ENCODE measurements at places on chromosomes 12 and 14.

DNA sequence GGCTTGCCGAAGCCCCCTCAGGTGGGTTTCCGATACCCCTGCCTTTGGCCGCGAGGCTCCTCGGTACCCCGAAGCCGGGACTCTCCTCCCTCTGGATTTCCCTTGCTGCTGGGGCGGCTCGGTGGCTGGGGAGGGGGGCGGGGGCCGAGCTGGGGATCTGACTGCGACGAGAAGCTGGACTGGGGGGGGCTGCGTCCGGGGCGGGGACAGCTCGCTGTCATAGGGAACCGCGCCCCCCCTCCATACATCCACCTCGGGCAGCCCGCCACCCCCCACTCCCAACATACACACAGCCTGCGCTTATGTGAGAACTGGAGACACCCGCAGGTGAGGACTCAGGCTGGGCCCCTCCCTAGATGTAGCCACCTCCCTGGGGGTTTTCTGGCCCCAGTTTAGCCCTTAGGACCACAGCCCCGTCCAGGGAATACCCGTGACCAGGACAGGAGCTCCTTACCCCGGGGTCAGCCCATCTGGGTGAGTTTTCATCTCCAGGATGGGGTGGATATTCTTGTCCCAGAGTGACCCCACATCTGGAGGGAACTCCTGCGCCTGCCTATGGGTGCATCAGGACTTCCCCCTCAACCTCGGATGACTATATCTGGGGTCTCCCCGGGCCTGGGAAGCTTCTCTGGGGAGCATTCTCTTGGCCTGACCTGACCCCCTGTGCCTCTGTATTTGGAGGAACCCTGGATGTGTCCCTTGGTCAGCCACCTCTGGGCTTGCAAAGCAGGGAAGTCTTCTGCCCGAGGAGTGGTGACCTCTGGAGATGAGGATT is 687 bp downstream of the ASIC1 start:
- no peak for DNase-seq

GRCh38 chr14:51070726-51071125 is 24.2 kb downstream of the TRIM9 start:
- no peak for DNase-seq

- no peak for DNase-seq
Observed at GRCh38 chr12:108788076-108788782, 56.9 kb upstream of the CORO1C start.

- DNase-seq = no peak
Observed at GRCh38 chr12:43147878-43148277, 404.1 kb downstream of the ADAMTS20 start.

DNA sequence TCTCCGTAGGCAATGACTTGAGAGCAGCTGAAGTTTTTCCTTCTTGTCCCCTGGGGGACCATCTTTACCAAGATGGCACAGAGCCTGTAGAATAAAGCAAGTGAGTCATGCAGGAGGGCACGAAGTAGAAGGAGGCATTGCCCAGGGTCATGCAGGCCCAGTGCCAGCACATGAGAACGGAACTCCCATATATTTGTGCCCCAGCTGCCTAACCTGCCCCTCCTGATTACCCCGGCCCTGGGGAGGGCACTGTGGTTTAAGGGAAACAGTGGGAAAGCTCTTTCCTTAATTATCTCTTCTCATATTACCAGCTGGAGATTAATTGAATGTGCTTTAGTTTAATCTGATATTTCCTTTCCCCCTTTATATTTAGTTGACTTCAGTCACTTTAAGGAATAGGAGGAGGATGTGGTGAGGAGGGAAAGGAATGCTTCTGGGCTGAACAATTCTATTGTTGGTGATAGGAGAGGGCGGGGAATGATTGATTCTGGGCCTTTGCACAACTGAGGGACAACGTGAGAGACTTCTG is 51.9 kb downstream of the RASSF8 start:
- DNase-seq = no peak

- no peak for DNase-seq
Observed at GRCh38 chr14:64549791-64550620, at the start of gene PPP1R36. TSS of gene PPP1R36 (plus strand) at chr14:64549961. CDS start at chr14:64549998, 37 bp downstream.

DNA sequence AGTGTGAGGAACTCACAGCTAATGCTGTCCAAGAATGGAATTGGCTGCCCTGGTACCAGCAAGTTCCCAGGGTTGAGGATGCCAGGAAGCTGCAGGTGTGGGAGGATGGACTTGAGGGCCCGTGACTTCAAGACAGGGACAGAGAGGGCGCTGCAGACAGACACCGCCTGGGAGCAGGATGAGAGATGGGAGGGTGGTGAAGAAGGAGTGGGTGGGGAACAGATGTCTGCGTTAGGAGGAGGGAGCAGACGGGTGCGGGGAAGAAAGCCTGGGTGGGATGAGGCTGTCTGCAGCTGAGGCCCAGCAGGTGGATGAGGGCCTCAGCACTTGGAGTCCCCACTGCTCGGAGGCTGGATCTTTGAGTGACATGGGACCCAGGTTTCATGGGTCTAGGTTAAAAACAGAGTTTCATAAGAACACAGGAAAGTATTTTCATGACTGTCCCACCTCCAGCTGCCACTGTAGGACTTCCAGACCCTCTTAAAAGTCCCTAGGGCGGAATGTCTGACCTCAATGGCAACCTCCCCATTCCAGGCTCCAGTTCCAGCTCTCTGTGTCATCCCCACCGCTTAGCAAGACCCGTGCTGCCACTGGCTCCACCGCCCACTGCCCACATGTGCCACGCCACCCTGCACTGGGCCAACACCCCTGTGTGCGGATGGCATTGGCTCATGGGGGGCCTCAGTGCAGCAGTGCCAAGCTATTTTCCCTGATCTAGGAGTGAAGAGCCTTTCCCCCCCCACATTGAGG is 70.3 kb upstream of the SCN8A start:
- DNase-seq = no peak

GRCh38 chr14:71089971-71090370 is 182.7 kb downstream of the PCNX1 start:
- no peak for DNase-seq

DNA sequence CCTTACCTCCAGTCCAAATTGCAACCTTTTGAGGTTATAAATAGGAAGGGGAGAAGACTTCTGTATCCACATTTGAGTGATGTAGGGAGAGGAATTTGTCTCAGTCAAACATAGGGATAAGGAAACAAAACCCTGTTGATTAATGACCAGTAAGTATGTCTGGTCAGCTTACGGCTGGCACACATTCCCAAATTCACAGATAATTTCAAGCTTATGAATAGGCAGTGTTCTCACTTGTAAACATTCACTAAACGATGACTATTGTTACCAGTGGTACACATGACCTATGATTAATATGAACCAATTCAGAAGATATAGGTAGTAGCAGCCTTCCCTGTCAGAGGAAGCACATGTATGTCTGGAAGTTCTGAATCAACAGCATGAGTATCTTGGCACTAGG is 33.0 kb upstream of the SLC5A8 start:
- DNase-seq = no peak

DNA sequence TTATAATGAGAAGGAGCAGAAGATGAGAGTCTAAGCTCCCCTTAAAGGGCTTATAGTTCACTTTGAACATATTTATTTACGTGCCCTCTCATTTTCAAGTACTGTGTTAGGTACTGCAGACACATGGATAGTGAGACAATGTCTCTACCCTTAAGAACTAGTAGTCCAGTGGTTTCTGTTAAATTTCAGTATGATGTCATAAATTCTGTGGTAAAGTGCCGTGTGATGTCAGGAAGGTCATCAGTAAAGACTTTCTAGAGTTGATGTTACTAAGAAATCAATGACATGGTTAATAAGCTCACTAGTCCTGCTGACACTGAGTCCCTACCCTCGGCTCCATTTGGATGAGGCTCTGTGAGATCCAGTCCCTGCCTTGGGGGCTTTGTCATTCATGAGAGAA is 475.6 kb downstream of the ZFP36L1 start:
- DNase-seq = no peak

DNA sequence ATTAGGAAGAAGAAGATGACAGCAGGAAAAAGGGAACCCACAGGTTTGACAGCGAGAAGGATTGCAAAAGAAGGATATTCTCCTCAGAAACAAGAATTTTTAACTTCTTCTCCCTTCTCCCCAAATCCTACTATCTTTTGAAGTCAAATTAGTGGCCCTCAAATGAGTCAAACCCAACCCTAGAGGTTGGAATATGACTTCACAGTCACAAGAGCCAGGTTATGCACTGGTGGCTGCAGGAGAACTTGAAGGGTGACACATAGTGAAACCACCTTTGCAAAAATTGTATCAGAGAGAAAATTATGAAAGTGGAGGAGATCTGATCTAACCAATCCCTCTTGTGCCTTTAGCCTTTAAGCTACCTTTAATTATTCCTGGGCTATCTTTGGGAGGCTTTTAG is 386.2 kb upstream of the CCDC196 start:
- DNase-seq = no peak

DNA sequence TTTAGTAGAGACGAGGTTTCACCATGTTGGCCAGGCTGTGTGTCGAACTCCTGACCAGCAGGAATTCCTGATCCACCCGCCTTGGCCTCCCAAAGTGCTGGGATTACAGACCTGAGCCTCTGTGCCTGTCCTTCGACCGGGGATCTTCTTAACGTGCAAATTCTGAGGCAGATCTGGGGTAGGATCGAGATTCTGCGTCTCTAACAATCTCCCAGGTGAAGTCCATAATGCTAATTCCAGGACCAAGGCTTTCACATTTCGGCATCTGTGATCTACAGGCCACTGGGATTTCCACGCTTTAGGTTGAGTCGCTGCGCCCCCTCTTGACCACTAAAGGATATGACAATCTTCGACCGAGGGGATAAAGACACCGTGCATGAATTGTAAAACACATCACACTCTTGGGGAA is 24.8 kb downstream of the FOS start:
- peak; percentile 62 for DNase-seq

- DNase-seq = no peak
Observed at GRCh38 chr12:5557906-5558305, 126.0 kb downstream of the NTF3 start.

DNA sequence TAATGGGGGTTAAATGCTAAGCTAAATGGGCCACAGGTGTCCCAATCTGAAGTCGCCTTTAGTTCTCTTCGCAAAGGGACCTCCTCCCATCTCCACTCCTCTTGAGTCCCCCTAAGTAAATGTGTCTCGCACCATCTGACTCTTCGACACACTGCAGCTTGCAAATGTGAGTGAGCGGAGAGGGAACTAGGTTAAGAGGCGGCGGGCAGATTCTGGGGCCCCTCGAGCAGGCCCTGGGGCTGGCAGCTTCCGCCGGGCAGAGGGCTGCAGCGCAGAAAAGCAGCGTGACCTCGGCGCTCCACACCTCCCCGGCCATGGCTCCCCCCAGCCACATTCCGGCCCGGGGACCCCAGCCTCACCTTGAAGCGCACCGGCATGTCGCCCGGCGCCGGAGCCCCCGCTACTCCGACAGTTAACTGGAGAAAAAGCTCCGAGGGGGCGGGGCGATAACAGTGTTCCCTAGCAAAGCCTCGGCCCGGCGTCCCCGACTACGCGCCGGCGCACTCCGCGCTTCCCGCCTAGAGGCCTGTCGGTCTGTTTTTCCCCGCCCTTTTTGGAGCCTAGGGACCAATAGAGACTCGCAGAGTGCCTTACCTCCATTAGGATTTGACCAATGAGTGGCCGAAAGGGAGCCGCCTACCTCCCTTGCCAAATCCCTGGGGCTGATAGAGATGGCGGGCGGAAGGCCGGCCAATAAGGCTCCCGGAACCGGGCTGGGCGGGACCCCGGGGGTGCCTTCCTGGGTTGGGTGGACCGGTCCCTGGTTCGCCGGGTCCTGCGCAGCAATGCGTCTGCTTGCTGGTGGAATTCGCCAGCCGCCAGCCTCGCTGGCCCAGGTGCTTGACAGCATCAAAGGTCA is at the start of gene MDM1:
MDM1 (minus strand) TSS at position 494 of the 859 bp plus-strand sequence; CDS start at position 377, 117 bp downstream.
- DNase-seq = peak; percentile 97

DNA sequence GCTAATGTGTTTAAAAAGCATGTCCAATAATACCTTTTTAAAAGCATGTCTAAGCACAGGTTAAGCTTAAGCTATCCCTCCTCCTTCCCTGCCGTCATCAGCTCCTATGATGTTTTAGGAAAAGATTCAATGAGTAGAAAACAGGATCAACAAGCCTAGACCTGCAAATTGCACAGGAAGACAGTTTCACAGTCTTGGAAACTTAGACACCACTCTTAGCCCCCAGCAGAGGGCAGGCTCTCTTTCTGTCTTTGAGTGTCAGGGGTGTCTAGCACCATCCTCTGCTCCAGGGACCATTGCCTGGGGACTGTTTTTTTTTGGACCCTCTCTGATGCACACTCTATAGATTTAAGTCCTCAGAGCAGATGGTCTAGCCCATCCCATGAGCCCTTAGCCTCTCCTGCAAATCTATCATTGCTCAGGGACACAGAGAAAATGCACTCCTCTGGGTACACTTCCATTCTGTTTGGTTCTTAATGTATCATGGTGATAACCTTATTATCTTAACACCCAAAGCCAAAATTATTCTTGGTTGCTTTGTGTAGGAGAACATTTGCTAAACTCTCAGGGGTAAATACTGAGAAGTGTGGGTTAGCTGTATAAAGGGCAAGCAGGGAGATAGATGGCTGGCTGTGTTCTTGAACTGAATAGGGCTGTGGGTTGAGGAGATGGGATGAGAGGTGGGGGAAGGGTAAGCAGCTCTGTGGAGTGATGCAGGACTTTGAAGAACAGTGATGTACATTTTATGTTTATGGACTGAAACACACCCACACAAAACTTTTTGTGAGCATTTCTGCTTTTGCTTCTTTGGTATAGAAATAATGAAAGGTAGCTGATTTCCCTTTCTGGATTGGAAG is 259.9 kb upstream of the DDHD1 start:
- no peak for DNase-seq

DNA sequence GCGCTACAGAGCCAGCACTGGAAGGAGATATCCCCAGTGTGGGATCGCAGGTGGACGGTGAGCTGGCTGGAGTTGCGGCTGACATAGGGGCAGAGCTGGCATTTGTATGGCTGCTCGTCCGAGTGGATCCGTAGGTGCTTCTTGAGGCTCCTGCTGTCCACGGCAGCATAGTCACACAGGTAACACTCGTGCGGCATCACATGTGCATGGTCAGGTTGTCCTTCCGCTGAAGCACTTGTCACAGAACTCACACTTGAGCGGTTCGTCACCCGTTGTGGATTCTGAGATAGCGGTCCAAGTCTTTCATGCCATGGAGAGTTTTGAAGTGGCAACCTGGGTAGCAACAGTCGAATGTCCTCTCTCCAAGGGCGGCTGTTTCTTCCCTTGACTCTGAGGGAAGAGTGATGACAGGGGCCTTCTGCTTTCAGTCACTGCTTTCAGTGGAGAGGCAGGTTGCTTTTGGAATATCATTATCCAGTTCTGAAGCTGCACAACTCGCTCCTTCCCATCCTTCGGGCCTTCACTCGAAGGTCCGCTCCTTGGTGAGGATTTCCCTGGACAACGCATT is 37.0 kb upstream of the SAV1 start:
- DNase-seq = no peak

GRCh38 chr14:104082807-104083206 is 2.7 kb upstream of the ASPG start:
- no peak for DNase-seq

GRCh38 chr12:104668274-104668718 is 211.5 kb downstream of the CHST11 start:
- peak; percentile 44 for DNase-seq

Measured in Caco-2 (cell line).